ENCODE measurements at places on chromosomes 1 and 21.

DNA sequence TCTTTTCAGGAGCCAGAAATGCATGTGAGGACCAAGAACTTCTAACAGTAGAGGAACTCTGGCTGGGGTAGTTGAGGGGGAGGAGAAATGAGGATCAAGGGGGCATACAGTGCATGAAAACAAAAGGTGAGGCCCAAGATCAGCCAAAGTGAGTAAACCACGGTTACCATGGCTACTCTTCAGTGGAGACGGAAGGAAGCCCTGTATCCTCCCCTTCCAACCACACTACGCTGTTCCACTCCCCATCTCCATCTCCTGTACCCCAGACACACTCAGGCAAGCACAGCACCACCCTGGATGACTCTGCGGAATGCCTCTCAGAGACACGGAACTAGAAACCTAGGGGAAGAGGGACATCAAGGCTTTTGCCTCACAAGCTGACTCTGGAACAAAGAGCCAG, 157.6 kb upstream of the CAMK1G start:
- no peak for DNase-seq

DNA sequence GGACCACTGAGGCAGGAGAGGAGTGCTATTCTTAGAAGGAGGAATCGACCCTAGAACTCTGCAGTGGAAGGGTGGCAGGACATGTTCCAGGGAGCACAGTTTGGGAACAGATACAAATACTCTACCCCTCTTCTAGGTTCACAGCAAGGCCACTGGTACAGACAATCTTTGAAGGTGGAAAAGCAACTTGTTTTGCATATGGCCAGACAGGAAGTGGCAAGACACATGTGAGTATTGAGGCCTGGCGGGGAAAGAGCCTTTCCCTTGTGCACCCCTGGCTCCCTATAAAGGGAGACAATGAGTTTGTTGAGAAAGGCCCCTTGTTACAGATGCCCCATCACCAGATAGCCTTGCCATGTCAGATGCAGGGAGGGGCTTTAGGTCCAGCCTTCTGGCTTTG, 17.8 kb downstream of the KIF2C start:
- DNase-seq: no peak

DNA sequence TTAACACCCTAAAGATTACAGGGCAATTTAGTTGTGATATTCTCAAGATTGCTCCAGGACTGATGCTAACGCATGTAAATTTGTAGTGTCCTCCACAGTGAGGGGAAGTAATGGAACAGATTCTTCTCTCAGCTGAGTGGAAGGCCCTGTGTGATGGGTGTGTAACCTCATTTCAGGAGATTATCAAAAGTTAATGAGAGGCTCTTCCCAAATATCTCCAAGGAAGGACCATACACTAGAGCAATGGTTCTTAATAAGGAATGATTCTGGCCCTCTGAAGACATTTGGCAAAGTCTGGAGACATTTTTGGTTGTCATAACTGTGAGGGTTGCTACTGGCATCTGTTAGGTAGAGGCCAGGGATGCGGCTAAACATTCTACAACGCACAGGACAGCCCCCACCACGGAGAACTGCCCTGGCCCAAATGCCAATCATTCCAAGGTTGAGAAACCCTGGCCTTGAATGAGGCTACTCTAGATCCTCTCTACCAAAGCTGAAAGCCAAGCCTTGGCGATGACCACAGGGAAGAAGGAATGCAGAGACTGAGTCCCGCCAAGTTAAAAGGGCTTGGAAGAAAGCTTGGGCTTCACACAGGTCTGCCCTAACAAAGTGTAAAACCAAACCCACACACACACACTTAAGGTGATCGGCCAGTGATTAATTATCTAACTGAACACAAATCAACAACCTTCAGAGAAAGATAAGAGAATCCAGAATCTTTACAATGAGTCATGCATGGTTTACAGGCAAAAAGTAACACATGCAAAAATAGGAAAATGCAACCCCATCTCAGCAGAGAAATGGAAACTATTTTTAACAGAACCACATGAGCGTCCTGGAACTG, 135.8 kb downstream of the SYF2 start:
- no peak for DNase-seq

DNA sequence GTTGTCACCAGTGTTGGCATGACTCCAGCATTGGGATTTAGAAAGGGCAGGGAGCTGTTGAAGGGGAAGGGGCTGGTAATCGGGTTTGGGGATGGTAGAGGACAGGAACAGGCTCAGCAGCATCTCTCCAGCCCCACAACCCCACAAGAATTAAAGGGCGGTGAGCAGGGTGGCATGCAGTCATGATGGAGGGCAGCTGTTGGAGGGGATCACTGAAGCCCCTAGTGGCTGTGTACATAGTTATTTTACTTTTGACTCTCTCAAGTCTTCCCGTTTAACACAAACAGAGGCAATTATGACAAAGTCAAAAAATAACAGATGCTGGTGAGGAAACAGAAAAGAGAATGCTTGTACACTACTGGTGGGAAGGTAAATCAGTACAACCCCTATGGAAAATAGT, 213.8 kb downstream of the URB2 start:
- DNase-seq: no peak

DNA sequence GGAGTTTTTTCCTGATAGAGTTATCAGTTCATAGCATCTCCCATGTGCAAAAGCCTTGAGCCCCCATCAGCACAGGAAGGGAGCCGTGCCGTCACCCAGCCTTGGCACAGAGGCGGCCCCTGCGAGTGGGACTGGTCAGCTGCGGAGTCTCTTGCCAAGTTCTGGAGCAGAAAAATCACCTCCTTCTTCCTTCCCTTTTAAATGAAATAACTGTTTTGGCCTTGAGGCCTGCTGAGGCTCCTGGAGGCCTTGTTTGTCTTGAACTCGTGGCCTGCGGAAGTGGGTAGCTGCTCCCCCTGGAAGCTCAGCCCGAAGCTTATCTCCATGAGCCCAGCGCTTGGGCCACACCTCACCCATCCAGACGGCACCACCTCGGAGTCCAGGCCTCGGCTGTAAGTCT, 145.7 kb upstream of the TMEM51 start:
- no peak for DNase-seq

- DNase-seq: no peak
These were observed 26.8 kb downstream of the SLC1A7 start for GRCh38 chr1:53115403-53116306.

GRCh38 chr1:23040509-23040908, 21.2 kb downstream of the KDM1A start:
- no peak for DNase-seq

- DNase-seq: peak; percentile 32
These were observed 5.9 kb downstream of the CEP85 start for GRCh38 chr1:26239936-26240335.

DNA sequence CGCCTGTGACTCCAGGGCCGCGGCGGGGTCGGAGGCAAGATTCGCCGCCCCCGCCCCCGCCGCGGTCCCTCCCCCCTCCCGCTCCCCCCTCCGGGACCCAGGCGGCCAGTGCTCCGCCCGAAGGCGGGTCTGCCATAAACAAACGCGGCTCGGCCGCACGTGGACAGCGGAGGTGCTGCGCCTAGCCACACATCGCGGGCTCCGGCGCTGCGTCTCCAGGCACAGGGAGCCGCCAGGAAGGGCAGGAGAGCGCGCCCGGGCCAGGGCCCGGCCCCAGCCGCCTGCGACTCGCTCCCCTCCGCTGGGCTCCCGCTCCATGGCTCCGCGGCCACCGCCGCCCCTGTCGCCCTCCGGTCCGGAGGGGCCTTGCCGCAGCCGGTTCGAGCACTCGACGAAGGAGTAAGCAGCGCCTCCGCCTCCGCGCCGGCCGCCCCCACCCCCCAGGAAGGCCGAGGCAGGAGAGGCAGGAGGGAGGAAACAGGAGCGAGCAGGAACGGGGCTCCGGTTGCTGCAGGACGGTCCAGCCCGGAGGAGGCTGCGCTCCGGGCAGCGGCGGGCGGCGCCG, at the start of gene SIM2:
TSS of gene SIM2 (plus strand) at position 135 of the 565 bp plus-strand sequence. CDS start 632 bp downstream, outside the sequence.
- DNase-seq: no peak

GRCh38 chr1:206896261-206896660, 982 bp upstream of the IL24 start:
- no peak for DNase-seq

GRCh38 chr1:67647036-67647798, 37.8 kb upstream of the GADD45A start:
- DNase-seq: no peak

GRCh38 chr1:168229893-168230292, 4.1 kb downstream of the SFT2D2 start:
- no peak for DNase-seq

GRCh38 chr1:33146003-33146402, 35.8 kb downstream of the TRIM62 start:
- DNase-seq: no peak
